Neuronal stem cell (in vitro differentiated cells): ENCODE measurements at places on chromosomes 5 and 9.

GRCh38 chr5:150350524-150351344, 6.8 kb upstream of the TCOF1 start:
- DNase-seq: peak; percentile 36

- no peak for DNase-seq
Measured at GRCh38 chr9:133629221-133630110, 6.7 kb upstream of the DBH start.

DNA sequence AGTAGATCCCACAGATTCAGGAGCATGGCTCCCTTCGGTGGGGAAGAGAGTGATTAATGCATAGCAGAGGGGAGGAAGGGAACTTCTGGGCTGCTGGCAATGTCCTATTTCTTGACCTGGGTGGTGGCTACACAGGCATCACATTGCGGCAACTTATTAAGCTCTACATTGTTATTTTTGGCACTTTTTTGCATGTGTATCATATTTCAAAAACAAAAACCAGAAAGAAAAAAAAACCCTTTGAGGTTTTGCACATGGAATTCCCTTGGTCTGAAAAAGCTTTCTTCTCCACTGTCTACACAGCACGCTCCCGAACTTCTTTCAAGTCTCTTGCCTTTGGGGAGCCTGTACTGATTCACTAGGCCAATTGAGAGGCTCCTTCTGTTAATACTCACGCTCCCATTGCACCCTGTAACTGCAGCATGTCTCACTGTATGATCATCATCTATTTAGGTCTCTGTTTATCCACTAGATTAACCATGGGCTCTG, 25.1 kb downstream of the CEMIP2 start:
- DNase-seq: no peak

- no peak for DNase-seq
Measured at GRCh38 chr5:65482296-65482735, 596 bp upstream of the ADAMTS6 start.

- DNase-seq: no peak
Measured at GRCh38 chr5:137273511-137273910, 225.6 kb downstream of the SPOCK1 start.

- DNase-seq: no peak
Measured at GRCh38 chr9:104780796-104781395, 17.0 kb downstream of the NIPSNAP3B start.

DNA sequence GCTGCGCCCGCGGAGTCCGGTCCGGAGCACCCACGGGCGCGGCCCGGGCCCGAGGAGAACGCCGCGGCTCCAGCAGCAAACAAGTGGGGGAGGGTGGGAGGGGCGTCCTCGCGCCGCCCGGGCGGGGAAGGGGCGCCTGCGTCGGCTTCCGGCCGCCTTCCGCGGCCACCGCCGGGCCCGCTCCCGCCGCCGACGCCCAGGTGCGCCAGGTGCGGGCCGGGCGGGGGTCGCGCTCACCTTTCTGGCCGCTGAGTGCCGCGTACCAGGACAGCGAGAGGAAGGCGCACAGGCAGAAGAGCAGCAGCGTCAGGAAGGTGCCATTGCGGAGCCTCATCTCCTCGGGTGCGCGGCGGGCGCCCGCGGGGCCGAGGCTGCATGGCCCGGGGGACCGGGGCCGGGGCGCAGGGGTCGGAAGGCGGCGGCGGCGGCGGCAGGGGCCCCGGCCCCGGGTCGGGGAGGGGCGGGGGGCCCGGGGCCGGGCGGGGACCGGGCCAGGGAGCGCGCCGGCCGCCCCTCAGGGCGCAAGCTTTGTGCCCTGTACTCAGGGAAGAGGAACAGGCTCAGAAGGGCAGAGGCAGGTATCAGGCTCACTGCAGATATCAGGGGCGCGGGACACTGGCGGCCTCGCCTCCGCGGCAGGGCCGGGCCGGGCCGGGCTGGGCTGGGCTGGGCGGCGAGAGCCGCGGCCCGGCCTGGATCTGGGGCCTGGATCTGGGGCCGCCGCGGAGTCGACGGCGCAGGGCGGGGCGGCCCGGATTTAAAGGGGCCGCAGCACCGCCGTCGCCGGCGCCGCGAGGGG, at the start of gene MGAT4B:
MGAT4B (minus strand) TSS at position 617 of the 799 bp plus-strand sequence; CDS start at position 334, 283 bp downstream.
- no peak for DNase-seq

DNA sequence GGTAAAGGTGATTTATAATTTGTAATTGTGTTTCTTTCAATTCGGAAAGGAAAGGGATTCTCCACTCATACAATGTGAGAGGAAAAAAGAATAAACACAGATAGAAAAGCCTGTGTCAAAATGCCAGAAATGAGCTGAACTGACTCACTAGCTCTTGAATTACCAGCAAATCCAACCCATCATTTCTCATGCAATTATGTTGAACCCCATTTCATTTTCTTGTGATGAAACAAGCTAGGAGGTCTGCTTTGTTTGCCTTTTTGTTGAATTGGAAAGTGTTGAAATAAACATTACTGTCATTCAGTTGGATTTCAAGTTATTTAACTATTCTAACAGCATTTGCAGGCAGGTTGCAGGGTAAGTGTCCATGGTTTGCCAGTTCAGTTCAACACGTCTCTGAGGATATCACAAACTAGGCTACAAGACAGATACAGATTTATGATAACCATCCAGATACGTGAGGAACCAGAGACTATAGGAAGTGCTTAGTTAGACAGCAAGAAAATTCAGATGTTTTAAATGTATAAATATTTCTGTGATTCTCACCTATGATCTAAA, 547.2 kb downstream of the MAT2B start:
- DNase-seq: no peak

DNA sequence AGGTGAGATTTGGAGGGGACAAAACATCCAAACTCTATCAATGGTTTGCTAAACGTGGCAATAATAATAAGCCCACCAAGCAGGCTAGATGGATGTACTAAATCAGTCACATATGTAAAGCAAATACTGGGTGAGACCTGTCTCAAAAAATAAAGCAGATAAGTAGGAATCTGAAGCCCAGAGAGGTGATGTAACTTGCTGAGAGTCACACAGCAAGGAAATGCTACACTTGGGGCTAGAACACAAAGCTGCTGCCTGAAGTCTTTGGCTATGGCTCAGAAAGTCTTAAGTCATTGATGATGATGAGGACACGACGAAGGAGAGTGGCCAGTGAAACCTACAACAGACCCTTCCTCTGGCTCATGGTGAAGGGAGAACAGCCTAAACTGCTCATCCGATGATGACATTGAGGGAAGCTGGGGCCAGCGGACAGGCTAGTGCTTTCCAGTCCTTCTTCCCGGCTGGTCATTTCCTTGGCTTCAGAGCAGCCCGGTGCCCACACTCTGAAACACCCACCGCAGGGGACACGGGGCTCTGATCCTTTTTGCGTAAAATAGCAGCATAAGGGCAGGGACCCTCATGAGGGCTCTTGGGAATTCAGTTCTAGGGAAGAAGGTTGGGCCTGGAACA, 14.1 kb downstream of the DUSP1 start:
- no peak for DNase-seq

DNA sequence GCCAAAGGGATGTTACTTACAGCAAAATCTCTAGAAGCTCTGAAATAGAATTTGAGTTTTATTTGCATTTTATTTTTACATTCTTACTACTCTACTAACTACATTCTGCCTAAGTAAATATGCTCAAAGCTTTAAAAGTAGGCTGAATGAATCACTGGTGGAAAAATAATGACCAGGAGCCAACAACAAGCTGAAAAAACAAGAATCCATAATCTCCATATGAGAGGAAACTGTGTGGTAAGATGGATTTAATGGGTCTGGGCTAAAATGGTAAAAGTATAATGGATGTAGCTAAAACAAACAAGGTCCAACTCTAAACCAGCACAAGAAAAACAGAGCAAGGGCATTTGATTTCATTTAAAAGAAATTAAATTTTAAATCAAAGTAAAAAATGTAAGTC, 525.8 kb upstream of the FTMT start:
- DNase-seq: no peak

GRCh38 chr9:121992571-121993212, 100.4 kb downstream of the TTLL11 start:
- DNase-seq: peak; percentile 70

- no peak for DNase-seq
Measured at GRCh38 chr5:55037046-55037771, 13.2 kb downstream of the GZMK start.

DNA sequence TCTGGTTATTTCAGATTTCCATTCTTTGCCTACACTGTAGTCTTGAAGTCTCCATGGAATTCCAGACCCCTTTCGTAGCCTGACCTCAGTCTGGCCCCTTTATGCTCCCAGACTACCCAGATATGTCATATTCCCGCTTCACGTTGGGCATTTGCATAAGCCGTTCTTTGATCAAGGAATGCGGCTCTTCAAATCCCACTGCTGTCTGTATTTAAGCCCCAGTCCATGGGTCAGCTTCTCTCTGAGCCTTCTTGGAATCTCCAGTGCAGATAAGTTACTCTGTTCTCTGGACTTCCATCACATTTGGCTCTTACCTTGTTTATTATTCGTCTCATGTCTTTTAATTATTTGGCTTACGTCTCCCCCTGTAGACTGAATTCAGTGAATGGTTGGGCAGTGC, 97.4 kb downstream of the PARP8 start:
- DNase-seq: peak; percentile 9

- DNase-seq: no peak
Measured at GRCh38 chr9:98247831-98248657, 7.4 kb downstream of the TBC1D2 start.

- DNase-seq: no peak
Measured at GRCh38 chr5:82986404-82986803, 90.8 kb downstream of the TMEM167A start.

DNA sequence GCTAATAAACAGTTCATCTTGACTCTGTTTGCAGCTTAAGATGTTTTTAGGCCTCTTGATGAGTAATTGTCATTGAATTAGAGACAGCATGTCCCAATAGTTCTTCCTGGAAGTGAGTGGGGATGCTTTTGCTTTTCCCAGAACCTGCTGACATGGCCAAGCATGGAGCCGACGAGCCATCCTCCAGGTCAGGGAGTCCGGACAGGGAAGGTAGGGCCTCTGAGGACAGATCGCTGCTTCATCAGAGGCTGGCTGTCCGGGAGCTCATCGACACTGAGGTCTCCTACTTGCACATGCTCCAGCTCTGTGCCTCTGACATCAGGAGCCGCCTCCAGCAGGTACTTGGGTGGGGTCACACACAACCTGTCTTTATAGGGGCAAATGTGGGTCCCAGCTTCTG, 16.3 kb downstream of the ARHGEF37 start:
- no peak for DNase-seq

DNA sequence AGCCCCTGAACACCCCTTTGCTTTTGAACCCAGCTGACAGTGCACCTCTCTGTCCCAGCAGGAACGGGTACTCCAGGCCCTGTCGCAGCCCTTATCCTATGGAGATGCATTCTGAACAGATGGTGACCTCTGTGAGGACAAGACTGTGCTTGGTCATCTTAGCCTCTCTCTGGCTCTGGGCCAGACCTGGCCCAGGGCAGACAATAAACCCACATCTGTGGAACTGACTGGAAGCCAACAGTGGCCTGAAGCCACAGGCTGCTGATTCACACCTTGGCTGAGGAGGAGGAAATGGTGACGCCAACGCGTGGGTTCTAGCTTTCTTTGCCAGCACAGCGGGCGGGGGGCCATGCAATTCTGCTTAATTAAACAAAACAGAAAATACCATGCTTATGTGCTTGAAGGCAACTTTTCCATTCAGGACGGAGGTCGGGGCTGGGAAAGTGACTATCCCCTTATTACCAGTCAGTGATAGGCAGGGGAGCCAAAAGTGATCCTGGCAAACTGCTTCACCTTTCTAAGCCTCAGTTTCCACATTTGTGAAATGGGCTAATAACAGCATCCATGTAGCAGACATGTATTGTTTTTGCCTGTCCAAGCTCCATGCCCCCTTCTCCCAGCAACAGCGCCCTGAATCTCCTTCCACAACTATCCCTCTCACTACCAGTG, 10.8 kb downstream of the SH3PXD2B start:
- no peak for DNase-seq

GRCh38 chr5:37831821-37832534, 7.9 kb downstream of the GDNF start:
- DNase-seq: no peak

DNA sequence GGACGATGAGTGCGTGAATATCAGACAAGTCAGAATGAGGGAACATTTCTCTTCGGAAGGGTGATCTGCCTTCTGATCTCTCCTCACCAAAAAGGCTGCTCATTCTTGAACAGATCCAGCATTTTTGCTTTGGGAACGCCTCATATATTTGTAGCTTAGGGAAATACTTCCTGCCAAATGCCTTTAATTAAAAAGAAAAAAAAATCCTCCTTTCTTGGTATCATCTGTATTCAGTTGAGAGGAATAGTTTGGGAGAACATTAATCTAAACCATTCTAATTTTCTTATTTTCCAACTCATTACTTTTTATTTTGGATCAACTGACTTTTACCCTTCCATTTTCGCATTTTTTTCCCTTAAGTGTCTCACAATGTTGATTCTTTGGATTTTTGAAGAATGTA, 163.4 kb downstream of the SNX18 start:
- DNase-seq: no peak

GRCh38 chr5:166595274-166595951, 1696.0 kb upstream of the WWC1 start:
- no peak for DNase-seq

DNA sequence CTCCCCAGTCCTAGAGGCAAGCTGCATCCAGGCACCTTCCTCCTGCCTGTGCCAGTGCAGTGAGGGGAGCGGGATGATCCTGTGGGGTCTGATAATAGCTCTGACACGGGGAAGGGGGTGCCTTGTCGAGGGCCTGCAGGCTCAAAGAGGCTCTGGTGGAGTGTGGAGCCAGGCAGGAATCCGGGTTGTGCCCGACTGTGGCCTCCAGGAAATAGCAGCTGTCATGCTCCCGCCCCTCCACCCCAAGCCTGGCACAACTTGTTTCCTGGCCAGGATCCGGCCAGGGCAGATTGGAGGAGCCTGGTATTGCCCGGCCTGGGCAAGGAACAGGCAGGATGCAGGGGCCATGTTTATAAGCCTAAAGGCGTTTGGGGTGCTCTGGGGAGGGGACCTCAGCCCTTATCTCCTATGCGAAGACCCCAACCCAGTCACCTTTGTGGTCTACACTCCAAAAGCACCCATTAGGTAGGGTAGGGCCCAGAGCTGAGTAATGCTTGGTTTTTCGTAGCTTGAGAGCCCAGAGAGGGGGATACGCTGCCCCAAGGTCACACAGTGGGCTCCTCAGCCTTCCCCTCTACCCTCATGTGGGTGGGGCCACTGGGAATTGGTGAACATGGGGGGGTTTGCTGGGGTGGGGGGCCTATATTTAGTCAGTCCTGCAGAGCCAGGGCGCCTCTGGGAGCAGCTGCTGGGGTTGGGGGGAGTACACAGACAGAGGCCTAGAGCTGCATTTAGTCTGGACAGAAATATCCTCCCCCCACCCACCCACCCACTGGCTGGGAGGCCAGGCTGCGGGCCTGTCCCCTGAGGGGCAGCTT, 12.2 kb downstream of the CXXC5 start:
- no peak for DNase-seq

DNA sequence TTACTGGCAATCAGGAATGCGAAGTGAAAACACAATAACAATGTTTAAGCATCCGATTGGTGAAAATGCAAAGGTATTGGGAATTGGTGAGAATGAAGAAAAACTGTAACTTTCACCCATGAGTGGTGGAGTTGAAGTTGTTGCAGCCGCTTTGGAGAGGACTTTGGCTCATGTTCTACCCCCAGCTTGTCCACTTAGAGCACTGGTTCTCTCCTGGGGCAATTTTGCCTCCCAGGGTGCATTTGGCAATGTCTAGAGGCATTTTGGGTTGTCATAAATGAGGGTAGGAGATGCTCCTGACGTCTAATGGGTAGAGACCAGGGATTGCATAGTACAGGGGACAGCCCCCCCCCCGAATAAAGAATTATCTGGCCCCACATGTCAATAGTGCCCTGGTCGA, 46.2 kb downstream of the ANKRD33B start:
- DNase-seq: no peak
